ENCODE measurements at places on chromosomes 2 and 18. TPM values are rescaled to one million over a fixed set of nuclear protein-coding genes. Genes with fewer than 3 reads are reported as not detected.

GRCh38 chr18:22914633-22915032 lies 18.5 kb upstream of the RBBP8 start:
- H3K36me3 ChIP-seq = no peaks in the 10 kb centered on the region
- H3K4me3 ChIP-seq = peak overlapping the region; percentile 27
- H3K27me3 ChIP-seq = no peaks in the 10 kb centered on the region

GRCh38 chr2:111946294-111947114 lies 48.1 kb downstream of the MERTK start:
- no peak overlapping the region for H3K4me3 ChIP-seq
- no peaks in the 10 kb centered on the region for H3K36me3 ChIP-seq
- peaks cover 20% of the 10 kb centered on the region for H3K4me1 ChIP-seq
- DNase-seq = no peak

- H3K4me3 ChIP-seq = no peak overlapping the region
- H3K27ac ChIP-seq = no peak overlapping the region
- DNase-seq = no peak
Measured at GRCh38 chr2:70870790-70871189, 35.2 kb upstream of the CD207 start.

GRCh38 chr18:62732617-62733016 lies 17.3 kb downstream of the PHLPP1 start:
- DNase-seq = no peak
- no peaks in the 10 kb centered on the region for H3K4me1 ChIP-seq
- no peak overlapping the region for H3K4me3 ChIP-seq
- H3K27me3 ChIP-seq = no peaks in the 10 kb centered on the region
- H3K27ac ChIP-seq = no peak overlapping the region

DNA sequence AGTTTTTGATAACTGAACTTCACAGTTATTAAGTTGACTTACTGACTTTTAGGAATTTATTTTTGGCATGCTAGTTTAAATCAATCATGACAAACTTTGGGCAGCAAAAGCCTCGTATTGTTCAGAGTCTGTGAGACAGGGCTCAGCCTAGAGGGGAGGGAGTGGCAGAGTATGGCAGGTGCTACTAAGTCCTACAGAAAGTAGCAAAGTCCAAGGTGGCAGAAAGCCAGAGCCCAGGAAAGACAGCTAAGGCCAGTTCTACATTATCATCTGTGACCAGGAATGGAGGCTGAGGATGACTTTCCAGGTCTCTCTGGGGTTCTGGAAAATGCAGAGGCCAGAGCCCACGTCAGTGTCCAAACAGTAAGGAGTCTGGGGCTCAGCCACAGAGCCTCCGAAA lies 34.2 kb downstream of the CHST10 start:
- no peaks in the 10 kb centered on the region for H3K27me3 ChIP-seq
- no peak overlapping the region for H3K4me3 ChIP-seq
- no peaks in the 10 kb centered on the region for H3K36me3 ChIP-seq
- no peaks in the 10 kb centered on the region for H3K4me1 ChIP-seq
- no peak overlapping the region for H3K27ac ChIP-seq

- no peaks in the 10 kb centered on the region for H3K27me3 ChIP-seq
- peak overlapping the region; percentile 97 for H3K4me3 ChIP-seq
- H3K27ac ChIP-seq = peak overlapping the region; percentile 99
- H3K36me3 ChIP-seq = no peaks in the 10 kb centered on the region
Measured at GRCh38 chr2:135984199-135985017, 1.0 kb downstream of the DARS1 start.

DNA sequence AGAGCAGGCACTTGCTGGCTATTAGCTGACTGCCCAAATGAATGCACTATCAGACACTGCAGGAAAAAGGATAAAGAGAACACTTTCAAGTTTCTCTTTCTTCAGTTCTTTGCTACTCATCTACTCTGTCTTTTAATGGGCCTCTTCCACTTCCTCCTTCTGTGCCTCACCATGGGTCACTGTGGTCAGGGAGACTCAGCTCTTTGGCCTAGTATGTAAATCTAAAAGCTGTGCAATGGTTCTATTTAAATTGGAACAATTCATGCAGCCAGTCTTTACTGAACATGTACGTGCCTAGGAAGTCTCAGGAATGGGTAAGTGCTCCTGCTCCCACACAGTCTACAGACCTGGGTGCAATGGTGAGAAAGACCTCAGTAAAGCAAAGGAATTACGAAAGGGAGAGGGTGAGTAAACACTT lies 79.1 kb upstream of the DNMT3A start:
- no peaks in the 10 kb centered on the region for H3K27me3 ChIP-seq
- H3K4me1 ChIP-seq = no peaks in the 10 kb centered on the region
- DNase-seq = no peak
- H3K4me3 ChIP-seq = no peak overlapping the region
- no peaks in the 10 kb centered on the region for H3K36me3 ChIP-seq

GRCh38 chr2:210593166-210593565 lies 36.8 kb downstream of the CPS1 start:
- H3K4me1 ChIP-seq = no peaks in the 10 kb centered on the region
- H3K27ac ChIP-seq = no peak overlapping the region
- no peak for DNase-seq
- H3K27me3 ChIP-seq = no peaks in the 10 kb centered on the region
- H3K36me3 ChIP-seq = no peaks in the 10 kb centered on the region

GRCh38 chr2:45844796-45845457 lies 193.5 kb downstream of the PRKCE start:
- no peaks in the 10 kb centered on the region for H3K27me3 ChIP-seq
- H3K36me3 ChIP-seq = no peaks in the 10 kb centered on the region
- peaks cover 5% of the 10 kb centered on the region for H3K4me1 ChIP-seq
- H3K27ac ChIP-seq = no peak overlapping the region
- no peak for DNase-seq

- no peak overlapping the region for H3K4me3 ChIP-seq
- DNase-seq = no peak
- no peaks in the 10 kb centered on the region for H3K4me1 ChIP-seq
Measured at GRCh38 chr2:118565301-118565700, 282.1 kb downstream of the EN1 start.

DNA sequence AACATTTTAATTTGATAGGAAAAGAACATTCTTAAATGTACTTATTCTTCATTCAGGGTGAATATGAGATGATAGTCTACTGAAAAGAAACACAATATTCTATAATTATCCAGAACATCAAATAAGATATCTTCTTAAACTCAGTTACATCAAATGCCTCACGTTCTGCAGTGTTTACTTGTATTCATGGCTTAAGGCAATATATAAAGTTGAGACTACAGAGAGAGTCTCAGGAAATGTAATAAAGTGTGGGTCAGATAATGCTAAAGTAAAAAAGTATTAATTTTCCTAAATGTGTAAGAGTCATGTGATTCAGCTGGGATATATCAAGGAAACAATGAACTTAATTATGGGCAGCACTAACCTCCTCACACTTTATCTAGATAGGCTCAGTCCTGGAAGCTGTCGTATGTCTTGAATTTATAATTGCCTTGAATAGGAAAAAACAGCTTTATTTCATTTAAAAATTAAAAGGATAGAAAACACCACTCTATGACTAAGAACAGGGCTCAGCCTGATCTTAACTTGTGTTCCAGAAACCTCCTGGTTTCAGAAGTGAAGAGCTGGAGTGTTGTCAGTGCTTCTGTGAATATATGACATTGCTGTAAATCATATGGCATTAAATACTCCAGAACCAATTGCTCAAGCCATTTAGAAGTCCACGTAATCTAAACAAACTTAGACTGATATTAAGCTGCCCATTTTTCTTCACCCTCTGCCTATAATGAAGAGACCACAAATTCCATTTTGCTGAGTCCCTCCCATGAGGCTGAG lies 240.2 kb downstream of the FSIP2 start:
- DNase-seq = no peak
- H3K27ac ChIP-seq = no peak overlapping the region
- H3K4me3 ChIP-seq = no peak overlapping the region
- H3K27me3 ChIP-seq = no peaks in the 10 kb centered on the region
- no peaks in the 10 kb centered on the region for H3K4me1 ChIP-seq

- DNase-seq = no peak
- H3K4me3 ChIP-seq = no peak overlapping the region
- H3K36me3 ChIP-seq = no peaks in the 10 kb centered on the region
- no peak overlapping the region for H3K27ac ChIP-seq
- H3K27me3 ChIP-seq = no peaks in the 10 kb centered on the region
- no peaks in the 10 kb centered on the region for H3K4me1 ChIP-seq
Measured at GRCh38 chr2:205762881-205763280, 80.6 kb downstream of the NRP2 start.

GRCh38 chr2:114614592-114614991 lies 172.2 kb downstream of the DPP10 start:
- no peak for DNase-seq
- no peak overlapping the region for H3K4me3 ChIP-seq
- no peak overlapping the region for H3K27ac ChIP-seq
- H3K4me1 ChIP-seq = no peaks in the 10 kb centered on the region
- H3K27me3 ChIP-seq = no peaks in the 10 kb centered on the region
- H3K36me3 ChIP-seq = no peaks in the 10 kb centered on the region

GRCh38 chr18:44683556-44683955 lies 2.9 kb downstream of the SETBP1 start:
- no peaks in the 10 kb centered on the region for H3K36me3 ChIP-seq
- DNase-seq = no peak
- H3K27me3 ChIP-seq = no peaks in the 10 kb centered on the region
- no peaks in the 10 kb centered on the region for H3K4me1 ChIP-seq

DNA sequence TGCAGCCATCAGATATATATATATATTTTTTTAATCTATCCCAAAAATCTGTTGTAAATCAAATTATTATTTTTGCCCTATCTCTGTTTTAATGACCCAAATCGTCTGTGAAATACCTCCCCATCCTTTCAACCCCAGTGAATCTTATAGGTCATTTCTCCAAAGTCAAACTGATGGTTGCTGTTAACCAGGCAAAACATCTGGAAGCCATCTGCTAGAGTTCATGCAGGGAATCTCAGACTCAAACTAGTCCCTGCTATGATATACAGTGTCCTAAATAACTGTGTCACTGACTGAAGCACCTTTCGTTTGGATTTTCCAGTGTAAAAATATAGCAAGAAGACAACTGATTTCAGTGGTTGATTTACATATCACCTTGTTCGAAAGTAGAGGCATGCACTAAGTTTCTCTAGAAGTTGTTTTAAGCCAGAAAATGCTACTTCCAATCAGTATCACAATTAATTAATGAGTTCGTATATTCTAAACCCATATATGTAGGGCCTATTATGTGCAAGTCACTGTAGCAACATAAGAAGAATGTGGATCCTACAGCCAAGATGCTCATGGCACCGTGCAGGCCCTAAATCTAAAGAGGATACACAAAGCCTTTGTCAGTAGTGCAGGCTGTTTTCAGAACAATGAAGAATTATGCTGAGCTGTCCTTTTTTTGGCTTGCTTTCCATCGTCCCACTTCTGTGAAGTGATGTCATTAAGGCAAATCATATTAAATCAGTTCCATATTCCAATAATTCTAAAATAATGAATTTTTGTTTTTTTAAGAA lies 566.0 kb downstream of the STK39 start:
- H3K4me3 ChIP-seq = no peak overlapping the region
- no peaks in the 10 kb centered on the region for H3K36me3 ChIP-seq
- no peak for DNase-seq
- no peaks in the 10 kb centered on the region for H3K27me3 ChIP-seq
- H3K4me1 ChIP-seq = no peaks in the 10 kb centered on the region

DNA sequence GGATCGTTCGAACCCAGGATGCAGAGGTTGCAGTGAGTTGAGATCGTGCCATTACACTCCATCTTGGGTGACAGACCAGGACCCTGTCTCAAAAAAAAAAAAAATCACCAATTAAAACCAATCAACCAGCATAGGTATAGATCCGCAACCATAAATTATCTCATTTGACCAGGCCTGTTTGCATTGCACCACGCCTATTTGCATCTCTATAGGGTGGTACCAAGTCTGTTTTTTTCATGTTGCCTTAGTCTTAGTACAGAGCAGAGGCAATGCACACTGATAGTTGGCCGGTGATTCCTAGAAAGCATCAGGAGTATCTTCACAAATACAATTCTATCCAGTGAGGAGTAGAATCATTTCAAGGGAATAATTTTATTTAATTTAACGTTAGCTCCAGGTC lies 9.3 kb upstream of the NPC1 start:
- H3K36me3 ChIP-seq = no peaks in the 10 kb centered on the region
- no peak overlapping the region for H3K27ac ChIP-seq
- no peaks in the 10 kb centered on the region for H3K4me1 ChIP-seq
- no peaks in the 10 kb centered on the region for H3K27me3 ChIP-seq

- no peak overlapping the region for H3K4me3 ChIP-seq
- H3K36me3 ChIP-seq = no peaks in the 10 kb centered on the region
- peak; percentile 6 for DNase-seq
Measured at GRCh38 chr2:230940471-230940815, 15.4 kb upstream of the GPR55 start.

- H3K4me3 ChIP-seq = no peak overlapping the region
- no peaks in the 10 kb centered on the region for H3K4me1 ChIP-seq
- H3K36me3 ChIP-seq = no peaks in the 10 kb centered on the region
- H3K27ac ChIP-seq = no peak overlapping the region
- no peaks in the 10 kb centered on the region for H3K27me3 ChIP-seq
Measured at GRCh38 chr18:10444314-10445006, 10.0 kb upstream of the APCDD1 start.

GRCh38 chr2:207150284-207150683 lies 15.5 kb downstream of the KLF7 start:
- H3K27ac ChIP-seq = no peak overlapping the region
- H3K36me3 ChIP-seq = no peaks in the 10 kb centered on the region
- H3K4me3 ChIP-seq = no peak overlapping the region
- H3K27me3 ChIP-seq = no peaks in the 10 kb centered on the region
- peaks cover 30% of the 10 kb centered on the region for H3K4me1 ChIP-seq
- DNase-seq = no peak

DNA sequence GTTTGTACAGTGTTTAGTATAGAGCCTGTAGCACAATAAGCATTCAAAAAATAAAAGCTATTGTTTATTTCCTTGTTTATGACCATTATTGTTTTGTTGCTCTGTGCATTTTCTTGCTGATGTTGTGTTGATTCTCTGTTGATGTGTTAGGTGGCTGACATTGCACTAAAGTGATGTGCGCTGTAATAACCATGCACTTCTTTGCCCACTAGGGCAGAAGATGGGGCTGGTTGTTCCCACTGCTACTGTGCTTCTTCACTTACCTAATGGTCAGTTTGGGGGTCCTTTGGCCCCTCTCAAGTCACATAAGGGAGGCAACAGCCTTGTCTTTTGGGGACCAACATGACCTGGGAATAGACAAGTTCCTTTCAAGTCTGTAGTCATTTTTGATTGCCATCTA lies 6.0 kb downstream of the SCG2 start:
- DNase-seq = no peak
- no peaks in the 10 kb centered on the region for H3K27me3 ChIP-seq

GRCh38 chr2:239585422-239585821 lies 184.6 kb upstream of the HDAC4 start:
- H3K4me3 ChIP-seq = no peak overlapping the region
- H3K27ac ChIP-seq = no peak overlapping the region
- no peaks in the 10 kb centered on the region for H3K4me1 ChIP-seq
- no peak for DNase-seq

GRCh38 chr2:108958002-108958401 lies 31.0 kb downstream of the EDAR start:
- DNase-seq = no peak
- peak overlapping the region; percentile 59 for H3K27ac ChIP-seq
- no peaks in the 10 kb centered on the region for H3K36me3 ChIP-seq

The GCC2 gene
- total RNA-seq = 97.6 TPM

The BIRC6 gene
- total RNA-seq = 132 TPM

The UBE2F gene
- 64.0 TPM for total RNA-seq

The CNDP1 gene
- total RNA-seq = not detected

The CCBE1 gene
- 4.9 TPM for total RNA-seq

The ALK gene
- 0.33 TPM for total RNA-seq

Data from breast epithelium (tissue), 4 donors.